ENCODE measurements at places on chromosomes 5 and 9.

DNA sequence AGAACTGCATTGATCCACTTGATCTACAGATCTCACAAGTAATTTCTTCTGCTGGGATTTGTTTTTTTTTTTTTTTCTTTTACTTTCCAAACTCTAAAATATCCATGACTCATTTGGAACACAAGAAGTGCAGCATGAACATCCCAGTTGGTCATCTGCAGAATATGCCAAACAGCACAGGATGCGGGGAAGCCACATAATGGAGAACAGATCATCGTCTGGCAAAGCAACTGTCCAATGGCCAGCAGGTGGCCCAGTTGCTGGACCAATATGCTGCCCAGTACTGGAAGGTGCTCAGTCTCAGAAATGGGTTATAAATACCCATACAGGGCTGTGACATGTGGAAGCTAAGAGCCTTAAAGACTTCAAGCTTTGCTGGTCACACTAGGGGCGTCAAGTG lies 221.3 kb upstream of the TAS2R1 start:
- no peak for DNase-seq

- peak; percentile 26 for DNase-seq
Observed at GRCh38 chr5:96816411-96816939, 8.7 kb upstream of the ERAP1 start.

DNA sequence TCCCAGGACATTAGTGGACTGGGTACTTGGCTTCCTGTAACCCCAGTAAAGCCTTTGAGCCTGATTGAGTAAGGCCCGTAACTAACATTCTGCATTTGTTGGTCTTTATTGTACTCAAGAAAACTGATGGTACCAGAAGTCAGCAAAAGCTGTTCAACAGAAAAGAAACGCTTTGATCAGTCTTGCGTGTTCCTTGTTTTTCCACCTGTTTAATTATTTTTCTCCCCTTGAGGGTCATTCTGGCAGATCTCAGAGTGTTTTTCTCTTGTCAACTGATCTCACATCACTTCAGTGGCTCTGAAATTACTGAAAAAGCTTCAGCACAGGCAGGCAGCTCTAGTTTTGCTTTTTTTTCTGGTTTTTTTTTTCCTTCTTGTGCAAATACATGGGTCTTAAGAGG lies 6.1 kb upstream of the TMEM268 start:
- DNase-seq = no peak

DNA sequence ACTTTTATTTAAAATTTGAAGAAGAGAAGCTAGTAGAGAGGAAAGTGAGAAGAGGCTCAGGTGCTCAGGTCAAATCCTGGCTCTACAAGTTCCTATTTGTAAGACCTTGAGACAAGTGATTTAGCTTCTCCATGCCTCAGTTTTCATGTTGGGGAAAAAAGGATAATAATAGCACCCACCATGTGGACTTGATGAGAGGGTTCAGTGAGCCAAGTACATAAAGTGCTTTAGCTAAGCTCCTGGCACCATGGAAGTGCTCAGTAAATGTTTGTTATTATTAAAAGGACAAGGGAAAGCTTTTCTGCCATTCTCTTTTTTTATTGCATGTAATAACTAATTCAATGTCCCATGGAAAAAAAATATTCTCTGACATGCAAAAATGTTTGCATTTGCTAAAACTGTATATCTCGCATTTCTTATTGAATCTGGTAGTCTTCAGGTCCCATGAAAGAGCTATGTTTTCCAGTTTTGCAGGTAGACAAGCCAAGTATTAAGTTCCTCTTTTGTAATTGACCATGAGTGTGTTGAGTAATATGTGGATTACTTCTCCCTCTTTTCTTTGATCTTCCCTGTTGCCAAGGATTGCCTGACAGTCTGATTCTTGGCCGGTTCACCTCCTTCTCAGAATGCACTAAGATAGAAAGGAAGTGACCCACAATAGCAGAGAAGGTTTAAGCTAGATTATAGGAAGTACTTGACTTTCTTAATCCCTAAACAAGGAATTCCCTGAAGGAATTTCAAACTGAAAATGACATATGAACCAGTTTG lies 45.6 kb upstream of the TRIM32 start:
- no peak for DNase-seq

- peak; percentile 83 for DNase-seq
Observed at GRCh38 chr5:175652741-175653663, 4.9 kb upstream of the HRH2 start.

GRCh38 chr9:88307136-88307535 lies 81.1 kb upstream of the SPIN1 start:
- no peak for DNase-seq

GRCh38 chr5:1490376-1490775 lies 33.4 kb downstream of the LPCAT1 start:
- no peak for DNase-seq

DNA sequence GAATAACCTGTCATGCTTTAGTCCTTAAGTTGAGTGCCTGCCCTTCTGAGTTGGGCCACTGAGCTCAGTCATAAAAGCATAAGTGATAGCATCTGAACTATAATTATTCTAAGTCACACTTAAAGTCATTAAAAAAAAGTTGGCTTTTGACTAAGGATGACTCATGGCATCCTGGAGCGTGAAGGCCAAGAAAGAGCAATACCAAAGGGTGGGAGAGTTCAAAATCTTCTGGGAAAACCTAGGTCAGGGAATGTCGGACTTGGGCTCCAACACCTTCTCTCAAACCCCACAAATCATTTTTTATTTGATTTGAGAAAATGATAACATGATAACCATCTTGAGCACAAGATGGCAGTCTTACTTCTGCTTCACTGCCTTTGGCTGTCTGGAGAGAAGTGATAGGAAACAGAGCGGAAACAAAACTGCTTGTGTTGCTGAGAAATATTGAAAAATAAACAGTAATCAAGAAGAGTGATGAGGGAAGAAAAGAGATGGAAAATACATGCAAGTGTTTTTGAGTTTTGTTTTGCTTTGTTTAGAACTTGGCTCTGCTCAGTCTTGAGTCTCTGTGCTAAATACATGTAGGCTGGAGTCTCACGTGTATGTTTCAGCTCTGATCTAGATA lies 16.9 kb upstream of the NTRK2 start:
- no peak for DNase-seq

DNA sequence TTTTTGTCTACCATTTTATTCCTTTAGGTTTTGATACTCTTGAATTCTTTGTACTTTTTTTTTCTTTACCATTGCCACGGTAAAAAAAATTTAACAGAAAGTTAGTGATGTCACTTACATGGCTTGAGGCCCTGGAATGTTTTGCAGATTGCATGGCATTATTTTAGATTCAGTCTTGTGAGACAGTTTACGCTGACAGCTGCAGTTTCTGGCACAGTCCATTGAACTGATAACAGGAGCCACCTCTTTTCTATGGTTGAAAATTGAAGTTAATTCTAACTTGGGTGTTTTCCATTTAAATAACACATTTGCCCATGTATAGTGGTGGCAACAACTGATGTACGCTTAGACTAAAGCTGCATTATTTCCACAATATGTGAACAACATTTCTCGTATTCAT lies 1028.5 kb downstream of the CDH18 start:
- DNase-seq = no peak

DNA sequence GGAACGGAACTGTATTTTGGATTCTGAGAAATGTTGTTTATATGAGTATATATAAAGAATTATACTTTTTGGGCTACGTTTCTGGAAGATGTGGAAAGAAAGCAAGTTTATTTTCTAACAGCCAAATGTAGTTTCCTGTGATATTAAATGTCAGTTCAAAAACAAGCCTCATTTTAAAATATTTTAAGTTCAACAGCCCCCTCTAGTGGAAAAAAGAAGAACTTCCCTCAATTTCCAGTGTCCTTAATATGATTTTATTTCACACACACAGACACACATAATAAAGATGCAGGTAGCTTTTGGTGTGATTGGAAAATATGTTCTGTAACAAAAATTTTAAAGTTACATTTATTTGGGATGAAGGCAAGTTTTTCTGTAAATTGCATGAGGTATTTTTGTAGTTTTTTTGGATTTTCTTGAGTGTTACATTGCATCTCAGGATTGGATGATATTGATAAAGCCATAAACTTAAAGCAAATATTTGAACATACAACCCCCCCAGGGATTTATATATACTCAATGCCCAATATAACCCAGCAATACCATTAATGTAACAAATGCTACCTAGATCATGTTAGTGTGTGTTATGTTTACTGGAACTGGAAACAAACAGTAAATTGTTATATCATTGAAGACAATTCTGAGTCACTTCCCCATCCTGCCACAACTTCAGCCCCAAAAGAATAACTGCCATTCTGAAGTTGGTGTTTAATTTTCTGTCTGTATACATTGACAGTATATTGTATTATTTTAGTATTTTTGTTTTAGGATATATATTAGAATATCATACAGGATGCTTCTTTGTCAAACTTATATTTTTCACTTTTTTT lies 54.0 kb downstream of the CCDC171 start:
- DNase-seq = peak; percentile 17

GRCh38 chr5:150603491-150603890 lies 37.0 kb upstream of the SYNPO start:
- no peak for DNase-seq

DNA sequence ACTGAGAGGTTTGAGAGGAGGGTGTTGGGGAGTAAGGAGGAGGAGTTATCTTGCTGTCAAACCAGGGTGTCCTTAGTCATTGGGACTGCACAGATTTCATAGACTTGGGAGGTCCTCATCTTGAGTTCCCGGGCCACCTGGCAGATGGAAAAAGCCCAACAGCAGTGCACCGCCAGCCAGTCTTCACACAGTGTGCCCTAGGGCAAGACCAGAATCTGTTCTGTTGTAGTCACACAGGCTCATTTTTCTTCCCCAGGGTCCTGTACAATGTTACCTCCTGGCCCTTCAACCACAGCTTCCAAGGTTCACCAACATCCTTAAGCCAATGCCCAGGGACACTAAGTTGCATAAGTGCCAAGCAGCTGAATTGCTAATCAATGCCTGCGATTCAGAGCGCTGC lies 21.0 kb downstream of the PLAC8L1 start:
- DNase-seq = no peak

DNA sequence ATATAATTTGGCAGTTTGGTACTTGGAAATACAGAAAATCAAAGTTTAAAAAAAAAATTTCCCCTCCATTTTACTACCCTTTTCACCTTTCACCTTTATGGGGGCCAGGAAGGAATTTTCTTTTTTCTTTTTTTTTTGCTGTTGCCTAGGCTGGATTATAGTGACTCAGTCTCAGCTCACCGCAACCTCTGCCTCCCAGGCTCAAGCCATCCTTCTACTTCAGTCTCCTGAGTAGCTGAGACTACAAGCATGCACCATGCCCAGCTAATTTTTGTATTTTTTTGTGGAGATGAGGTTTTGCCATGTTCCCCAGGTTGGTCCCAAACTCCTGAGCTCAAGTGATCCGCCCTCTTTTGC lies 9.1 kb downstream of the CHMP5 start:
- no peak for DNase-seq

DNA sequence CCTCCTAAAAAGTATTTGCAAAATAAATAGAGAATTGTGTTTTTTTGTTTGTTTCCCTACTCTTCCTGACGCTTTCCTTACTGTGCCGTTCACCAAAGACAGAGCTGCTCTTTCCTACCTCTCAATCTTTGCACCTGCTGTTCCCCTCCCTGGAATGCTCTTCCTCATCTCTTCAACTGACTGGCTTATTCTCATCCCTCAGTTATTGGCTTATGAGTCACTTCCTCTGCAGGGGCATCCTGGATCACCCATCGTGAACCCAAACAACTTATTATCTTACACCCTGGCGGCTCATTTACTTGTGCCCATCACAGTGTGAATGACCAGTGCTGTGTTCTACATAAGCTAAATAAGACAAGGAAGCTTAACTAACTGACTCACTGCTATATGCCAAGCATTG lies 36.1 kb upstream of the CCNG1 start:
- DNase-seq = no peak

DNA sequence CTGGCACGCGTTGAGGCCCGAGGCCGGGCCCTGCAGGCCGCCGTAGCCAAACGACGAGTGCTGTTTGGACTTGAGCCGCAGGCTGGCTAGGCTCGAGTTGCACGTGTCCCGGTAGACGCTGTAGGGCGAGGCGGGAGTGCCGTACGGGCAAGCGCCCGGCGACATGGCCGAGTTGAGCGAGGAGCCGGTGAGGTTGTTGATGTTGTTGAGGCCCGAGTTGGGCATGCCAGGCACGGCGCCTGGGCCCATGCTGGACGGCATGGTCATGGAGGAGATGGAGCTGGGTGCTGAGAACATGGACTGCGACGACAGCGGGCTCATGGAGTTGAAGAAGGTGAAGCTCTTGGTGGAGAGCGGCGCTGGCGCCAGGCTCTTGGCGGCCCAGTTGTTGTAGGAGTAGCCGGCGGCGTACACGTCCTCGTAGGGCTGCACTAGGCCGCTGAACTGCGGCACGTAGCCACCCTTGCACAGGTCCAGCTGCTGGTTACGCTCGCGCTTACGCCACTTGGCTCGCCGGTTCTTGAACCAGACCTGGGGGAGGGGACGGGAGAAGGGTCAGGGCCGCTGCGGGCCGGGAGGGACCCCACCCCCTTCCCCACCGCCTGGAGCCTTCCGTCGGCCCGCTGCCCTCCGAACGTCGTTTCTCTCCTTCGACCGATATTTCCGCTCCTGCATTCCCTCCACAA lies 5.1 kb downstream of the PITX1 start:
- no peak for DNase-seq

GRCh38 chr9:16413509-16414016 lies 456.9 kb downstream of the BNC2 start:
- DNase-seq = no peak

- no peak for DNase-seq
Observed at GRCh38 chr5:171997011-171997410, 9.4 kb downstream of the FBXW11 start.

DNA sequence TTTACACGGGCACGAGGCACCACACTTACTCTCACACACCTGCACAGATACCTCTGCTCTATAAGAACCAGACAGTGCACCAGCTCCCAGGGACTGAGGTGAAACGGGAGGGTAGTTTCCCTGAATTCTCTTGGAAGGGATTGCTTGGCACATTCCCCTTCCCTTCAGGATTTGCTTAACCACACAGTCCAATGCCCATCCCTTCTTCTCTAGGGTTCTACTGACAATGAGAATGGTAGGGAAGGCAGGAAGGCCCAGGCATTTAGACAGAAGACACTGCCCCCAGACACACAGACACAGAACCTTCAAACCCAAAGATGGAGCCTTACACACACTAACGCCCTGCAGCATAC lies 704 bp upstream of the LHX6 start:
- DNase-seq = no peak

Data from stimulated activated CD4-positive, alpha-beta T cell treated with anti-CD3 and anti-CD28 coated beads, TNF-alpha, amount 100 ng/mL, for 24 hours (primary cell).